ENCODE measurements at places on chromosomes 4 and X. TPM values are rescaled to one million over a fixed set of nuclear protein-coding genes. Genes with fewer than 3 reads are reported as not detected.

TCEAL6 gene
- not detected for total RNA-seq

TAF7L gene
- not detected for total RNA-seq

MAGEA12 gene
- not detected for total RNA-seq

RBM46 gene
- total RNA-seq, result not detected

HPSE gene
- total RNA-seq, result 6.1 TPM

AR gene
- 0.25 TPM for total RNA-seq

KLHL4 gene
- 0.15 TPM for total RNA-seq

RAB39B gene
- 5.9 TPM for total RNA-seq

SMPX gene
- not detected for total RNA-seq

Measured in T-cell (primary cell).